ENCODE measurements at places on chromosomes 4 and X. TPM values are rescaled to one million over a fixed set of nuclear protein-coding genes. Genes with fewer than 3 reads are reported as not detected.

- peak; percentile 59 for DNase-seq
Observed at GRCh38 chrX:11899091-11899490, 141.1 kb downstream of the MSL3 start.

DNA sequence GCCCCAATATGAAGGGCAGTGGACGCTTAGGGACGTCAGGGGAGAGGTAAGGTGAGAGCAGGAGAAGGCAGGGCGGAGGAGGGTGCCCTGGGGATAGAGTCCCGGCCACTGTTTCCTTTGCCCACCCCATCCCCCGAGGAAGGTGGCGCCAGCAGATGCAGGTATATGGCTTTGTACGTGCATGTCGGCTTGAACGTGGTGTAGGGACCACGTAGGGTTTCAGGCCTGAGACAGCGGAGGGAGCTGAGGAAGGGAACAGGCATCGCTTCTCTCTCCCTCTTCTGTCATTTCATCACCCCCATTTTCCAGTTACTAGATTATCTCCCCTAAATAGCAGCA is 97.9 kb downstream of the PHKA2 start:
- no peak for DNase-seq

DNA sequence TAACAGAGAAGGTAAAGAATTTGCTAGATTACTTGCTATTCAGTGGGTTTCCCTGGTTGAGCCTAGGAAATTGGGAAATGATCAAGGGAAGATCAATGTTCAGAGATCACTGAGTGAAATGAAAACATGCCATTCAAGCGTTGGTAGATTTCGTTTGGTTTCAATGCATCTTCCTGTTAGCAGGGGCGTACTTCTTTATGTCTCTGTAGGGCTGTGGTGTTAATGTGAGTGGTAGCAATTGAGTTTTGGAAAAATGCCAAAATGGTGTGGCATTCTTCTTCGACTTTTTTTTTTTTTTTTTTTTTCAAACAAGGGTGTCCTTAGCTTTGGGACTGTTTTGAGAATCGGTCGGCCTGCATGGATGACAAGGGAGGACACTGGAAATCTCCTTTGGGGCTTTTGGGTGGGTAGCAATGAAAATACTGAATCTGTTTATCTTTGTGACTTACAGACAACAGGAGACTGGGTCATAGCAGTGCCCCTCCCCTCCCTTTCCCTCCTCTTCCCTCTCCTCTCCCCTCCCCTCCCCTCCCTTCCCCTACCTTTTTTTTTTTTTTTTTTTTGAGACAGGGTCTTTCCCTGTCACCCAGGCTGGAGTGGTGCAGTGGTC is 50.4 kb downstream of the SPRY1 start:
- no peak for DNase-seq

PHKA1 gene
- polyA plus RNA-seq: 19.3 TPM

DNA sequence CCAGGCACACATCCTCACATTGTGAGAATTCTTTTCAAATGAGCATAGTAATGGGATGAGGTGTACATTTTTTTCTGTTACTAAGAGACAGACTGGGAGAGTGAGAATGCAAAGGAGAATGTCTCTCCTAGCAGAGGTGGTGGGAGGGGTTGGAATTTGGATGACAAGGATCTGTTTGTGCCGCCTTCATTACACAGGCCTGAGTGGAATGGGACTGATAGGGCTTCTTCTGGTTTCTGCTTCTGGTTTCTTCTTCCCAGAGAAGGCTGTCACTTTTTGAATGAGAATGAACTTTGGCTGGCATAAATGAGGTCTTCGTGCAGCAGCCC is 55.4 kb downstream of the C4orf51 start:
- DNase-seq: peak; percentile 72

- DNase-seq: no peak
Observed at GRCh38 chrX:131067216-131067615, 9.1 kb downstream of the ARHGAP36 start.

CYBB gene
- 0.04 TPM for polyA plus RNA-seq

CFAP97 gene
- polyA plus RNA-seq: 15.7 TPM

- no peak for DNase-seq
Observed at GRCh38 chrX:139903210-139903609, 29.6 kb downstream of the ATP11C start.
